ENCODE measurements at places on chromosomes 4 and X. TPM values are rescaled to one million over a fixed set of nuclear protein-coding genes. Genes with fewer than 3 reads are reported as not detected.

Gene NXF2B
- total RNA-seq = not detected

Gene SLIT2
- total RNA-seq = 0.65 TPM

Gene VGLL1
- total RNA-seq = not detected

Gene ABCG2
- 6.1 TPM for total RNA-seq

Gene POU4F2
- total RNA-seq = not detected

Gene STOX2
- 27.3 TPM for total RNA-seq

Gene MGARP
- not detected for total RNA-seq
